Fibroblast of upper back skin (primary cell): ENCODE measurements at places on chromosomes 2 and 18.

DNA sequence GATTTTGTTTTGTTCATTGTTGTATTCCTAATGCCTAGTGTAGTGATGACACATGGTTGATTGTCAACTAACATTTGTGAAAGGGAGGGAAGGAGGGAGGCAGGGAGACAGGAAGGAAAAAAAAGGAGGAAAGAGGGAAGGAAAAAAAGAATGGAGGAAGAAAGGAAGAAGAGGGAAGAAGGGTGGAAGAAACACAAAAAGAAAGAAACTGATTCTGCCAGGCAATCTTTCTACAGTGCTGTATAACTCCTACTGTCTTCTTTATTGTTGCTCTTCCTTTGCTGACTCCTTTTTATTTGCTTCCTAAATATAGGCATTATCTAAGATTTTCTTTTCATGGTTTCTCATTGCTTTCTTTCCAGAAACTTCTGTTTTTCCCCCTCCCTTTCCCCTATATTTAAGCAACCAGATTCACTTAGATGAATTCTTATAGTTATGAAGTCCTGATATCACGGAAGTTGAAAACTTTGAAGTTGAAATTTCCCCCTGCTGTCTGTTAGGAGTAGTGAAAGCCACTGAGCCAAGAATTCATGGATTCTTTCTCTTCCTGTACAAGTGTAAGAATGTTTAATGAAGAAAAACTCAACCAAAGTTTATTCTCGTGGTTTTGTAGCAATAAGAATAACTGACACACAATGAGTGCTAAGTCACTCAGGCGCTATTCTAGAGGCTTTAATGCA lies 305.1 kb upstream of the FSHR start:
- no peak for DNase-seq

DNA sequence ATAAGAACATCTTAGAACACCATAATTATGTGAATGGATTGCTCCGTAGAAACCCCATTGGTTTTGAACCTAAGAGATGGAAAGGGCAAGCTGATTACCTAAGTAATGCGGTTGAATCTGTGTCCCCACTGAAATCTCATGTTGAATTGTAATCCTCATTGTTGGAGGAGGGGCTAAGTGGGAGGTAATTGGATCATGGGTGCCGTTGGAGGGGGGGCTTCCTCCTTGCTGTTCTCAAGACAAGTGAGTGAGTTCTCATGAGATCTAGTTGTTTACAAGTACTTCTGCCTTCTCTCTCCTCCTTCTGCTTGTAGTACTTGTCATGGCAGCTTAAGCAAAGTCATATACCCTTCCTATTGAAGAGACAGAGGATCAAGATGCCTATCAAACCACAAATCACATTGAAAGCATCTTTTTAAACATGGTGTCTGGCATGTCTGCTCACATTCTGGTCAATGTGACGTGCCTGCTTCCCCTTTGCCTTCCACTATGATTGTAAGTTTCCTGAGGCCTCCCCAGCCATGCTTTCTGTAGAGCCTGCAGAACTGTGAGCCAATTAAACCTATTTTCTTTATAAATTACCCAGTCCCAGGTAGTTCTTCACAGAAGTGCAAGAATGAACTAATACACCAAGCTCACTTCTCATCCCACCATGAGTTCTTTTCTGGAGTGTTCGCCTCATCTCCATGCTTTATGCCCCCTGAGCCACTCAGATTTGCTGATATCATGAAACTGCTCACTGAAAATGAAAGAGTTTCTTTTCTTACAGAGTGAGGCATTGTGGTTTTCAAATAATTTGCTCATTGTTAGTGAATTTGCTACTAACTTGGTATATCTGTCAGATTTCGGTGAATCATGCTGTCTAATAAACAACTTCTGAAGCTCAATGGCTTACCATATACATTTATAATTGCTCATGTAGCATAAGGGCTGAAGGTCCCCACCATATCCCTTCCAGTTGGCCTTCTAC lies 23.6 kb downstream of the KCNE4 start:
- DNase-seq, result peak; percentile 64

GRCh38 chr2:238169708-238170251 lies 11.0 kb downstream of the ERFE start:
- peak; percentile 99 for DNase-seq

- DNase-seq, result no peak
These were observed 76.1 kb downstream of the SMIM21 start for GRCh38 chr18:75351409-75351808.

DNA sequence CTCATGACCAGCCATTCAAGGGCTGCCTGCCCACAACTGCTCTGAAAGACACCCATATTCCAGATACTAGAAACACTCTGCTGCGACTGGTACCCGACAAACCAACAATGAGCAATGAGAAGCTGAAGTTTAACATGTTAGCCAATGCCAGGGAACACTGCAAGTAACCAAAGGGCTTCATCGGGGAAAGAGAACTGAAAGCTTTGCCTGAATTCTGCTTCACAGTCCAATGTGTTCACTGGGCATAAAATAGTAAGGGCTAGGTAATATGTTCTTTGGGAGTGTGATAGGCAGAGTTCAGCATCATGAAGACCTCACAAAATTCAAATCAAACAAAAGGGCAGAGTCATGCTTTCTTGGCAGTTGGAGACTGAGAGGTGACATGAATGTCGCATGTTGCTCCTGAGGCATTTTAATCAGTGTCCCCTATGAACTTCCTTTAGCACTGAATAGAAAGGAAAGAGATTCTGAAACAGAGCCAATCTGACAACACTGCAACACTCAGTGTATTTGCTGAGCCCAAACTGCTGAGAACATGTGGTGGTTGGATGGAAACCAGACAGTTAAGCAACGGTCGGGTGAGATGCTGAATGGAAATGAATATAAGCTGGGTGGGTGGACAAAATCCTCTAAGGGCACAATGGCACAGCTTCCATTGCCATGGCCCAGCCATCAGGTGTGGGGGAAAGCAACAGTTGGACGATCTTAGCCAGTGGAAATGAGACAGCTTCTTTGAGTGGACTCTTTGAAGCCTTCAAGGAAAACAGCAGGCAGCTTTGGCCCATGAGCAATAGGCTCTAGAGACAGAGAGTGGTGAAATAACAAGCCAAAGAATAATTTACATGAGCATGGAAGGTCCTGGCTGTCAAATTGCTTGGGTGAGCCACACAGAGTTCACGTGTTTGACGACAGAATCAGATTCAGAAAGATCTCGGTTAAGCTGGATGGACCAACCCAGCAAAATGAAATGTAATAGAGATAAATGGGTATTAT lies 277.5 kb downstream of the AFF3 start:
- DNase-seq, result peak; percentile 75

DNA sequence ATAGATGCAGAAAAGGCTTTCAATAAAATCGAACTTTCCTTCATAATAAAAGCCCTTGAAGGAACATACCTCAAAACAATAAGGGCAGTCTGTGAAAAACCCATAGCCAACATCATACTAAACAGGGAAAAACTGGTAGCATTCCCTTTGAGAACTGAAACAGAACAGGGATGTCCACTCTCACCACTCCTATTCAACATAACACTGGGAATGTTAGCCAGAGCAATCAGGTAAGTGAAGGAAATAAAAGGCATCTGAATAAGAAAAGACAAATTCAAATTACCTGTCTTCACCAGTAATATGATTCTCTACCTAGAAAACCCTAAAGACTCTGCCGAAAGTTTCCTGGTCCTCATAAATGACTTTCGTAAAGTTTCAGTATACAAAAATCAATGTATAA lies 861.0 kb upstream of the VRK2 start:
- DNase-seq, result no peak

GRCh38 chr2:83960371-83960770 lies 498.7 kb downstream of the SUCLG1 start:
- DNase-seq, result no peak

DNA sequence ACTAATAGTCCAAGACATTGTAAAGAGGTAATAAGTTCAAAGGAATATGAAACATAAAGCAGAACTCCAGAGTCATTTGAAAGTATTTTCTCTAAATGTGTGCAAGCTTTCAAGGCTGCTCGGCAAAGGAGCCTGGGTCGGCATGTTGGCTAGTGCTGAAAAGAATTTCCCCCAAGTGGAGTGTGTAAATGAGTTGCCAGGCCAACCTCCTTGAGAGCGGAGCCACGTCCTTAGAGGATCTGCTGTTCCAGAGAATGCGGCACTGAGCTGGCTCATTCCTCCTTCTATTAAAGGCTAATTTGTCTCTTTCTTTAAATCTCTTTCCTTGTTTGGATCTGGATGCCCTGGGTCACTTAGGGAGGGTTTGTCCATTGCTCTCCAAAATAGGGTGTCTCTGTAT lies 127.5 kb downstream of the RDH14 start:
- peak; percentile 50 for DNase-seq

DNA sequence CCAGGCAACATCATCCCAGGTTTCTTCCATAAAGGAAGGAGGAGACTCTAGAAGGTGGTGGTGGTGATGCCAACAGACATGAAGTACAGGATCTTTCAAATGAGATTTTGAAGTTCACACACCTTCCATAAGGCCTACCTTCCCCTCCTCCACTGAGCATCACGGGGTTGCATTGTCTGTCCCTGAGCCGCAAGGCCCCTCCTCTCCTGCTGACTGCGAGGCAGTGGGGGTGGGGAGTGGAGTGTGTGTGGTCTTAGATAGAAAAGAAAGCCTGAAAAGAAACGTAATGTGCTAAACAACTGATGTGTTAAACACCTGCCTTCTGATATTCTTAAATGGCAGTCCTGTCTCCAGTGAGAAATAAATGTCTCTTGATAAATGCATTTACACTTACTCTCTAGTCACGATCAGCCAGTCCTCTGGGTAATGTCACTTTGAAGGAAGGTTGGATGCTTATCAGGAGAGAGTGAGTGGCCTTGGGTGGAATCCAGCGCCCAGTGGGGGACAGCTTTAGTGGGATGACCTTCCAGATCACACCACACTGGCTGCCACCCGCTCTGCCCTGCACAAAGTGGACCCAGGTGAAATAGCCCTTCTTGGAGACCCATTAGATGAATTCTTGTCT lies 5.5 kb upstream of the SCYGR5 start:
- no peak for DNase-seq

DNA sequence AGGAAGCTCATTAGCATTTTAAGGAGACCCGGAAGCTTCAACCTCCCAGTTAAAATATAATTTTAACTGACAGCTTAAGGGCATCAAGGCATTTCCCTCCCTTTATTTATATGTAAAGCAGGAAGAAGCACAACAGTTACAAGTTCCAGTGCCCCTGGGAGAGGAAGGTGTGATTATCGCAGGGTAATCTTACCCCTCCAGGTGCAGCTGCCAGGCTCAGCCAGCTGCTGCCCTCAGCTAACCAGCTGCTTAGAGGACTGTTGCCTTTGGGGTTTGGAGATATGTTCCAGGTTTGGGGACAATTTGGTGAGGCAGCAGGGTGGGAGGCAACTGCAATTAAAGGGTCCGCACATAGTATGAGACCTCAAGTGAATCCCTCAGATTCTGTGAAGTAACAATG lies 55.3 kb upstream of the SETBP1 start:
- no peak for DNase-seq

GRCh38 chr18:43886341-43886740 lies 609.1 kb upstream of the SYT4 start:
- no peak for DNase-seq

DNA sequence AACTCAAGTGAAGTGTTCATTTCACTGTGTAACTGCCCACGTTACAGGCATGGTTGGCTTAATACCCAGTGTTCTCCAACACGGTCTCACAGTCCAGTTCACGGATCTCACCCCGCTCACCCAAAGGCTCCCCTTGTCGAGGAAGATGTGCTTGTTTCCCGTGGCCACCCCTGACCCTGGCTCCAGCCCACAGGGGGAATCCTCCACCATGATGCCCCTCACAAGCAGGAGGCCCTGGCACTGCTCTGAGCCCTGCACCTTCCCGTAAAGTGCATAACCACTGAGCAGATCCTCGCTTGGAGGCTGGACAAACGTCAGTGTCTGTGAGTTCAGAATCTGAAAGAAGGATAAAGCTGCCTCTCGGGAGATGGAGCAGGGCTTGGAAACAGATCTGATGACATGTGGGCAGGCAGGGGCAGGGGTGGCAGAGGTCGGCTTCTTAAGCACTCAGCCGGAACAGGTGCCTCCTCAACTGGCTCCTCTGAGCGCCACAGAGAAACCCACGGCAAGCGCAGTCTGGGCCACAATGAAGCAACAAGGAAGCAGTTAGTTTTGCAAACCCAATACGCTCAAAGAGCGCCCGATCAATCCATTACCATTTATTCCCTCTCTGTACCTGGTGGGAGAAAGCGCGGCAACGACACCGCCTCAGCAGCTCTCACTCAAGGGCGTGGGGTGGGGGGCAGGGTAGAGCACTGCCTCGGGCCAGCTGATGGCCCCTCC lies 17.6 kb downstream of the HDAC4 start:
- DNase-seq, result no peak

DNA sequence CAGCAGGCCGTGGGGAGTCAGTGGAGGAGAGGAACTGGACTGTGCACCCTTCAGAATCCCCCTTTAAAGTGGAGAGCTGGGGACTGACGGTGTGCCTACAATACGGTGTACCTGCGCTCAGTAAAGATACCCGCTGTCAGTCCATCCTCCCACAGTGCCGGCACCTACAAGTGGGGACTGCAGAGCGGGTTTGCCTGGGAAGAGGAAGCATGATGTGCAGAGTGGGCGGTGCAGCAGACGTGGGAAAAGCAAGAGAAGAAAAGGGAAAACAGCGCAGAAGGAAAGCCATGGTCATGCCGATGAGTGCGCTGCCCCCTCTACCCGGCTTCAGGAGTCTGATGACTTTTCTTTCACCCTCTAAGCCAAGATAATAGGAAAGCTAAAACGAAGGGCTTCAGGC lies 148.0 kb downstream of the TPO start:
- no peak for DNase-seq

- DNase-seq, result no peak
These were observed 68.3 kb downstream of the VWA3B start for GRCh38 chr2:98155291-98155690.

DNA sequence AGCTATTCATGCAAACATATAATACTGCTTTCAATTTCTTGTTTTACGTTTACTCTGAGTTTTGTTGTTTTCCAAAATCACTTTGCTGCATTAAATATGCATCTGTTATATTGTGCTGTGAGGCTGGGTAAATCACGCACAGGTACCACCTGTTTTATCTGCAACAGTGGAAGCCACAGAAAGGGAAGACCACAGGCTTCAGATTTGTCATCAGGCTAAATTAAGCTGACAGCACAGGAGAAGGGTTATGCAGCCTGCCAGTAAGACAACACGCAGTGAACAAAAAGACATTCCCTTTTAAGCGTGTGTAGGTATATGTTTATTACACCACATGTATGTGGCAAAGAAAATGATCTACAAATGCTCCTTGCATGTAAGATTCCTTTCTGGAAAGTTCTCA lies 38.2 kb downstream of the ZNF516 start:
- DNase-seq, result no peak

DNA sequence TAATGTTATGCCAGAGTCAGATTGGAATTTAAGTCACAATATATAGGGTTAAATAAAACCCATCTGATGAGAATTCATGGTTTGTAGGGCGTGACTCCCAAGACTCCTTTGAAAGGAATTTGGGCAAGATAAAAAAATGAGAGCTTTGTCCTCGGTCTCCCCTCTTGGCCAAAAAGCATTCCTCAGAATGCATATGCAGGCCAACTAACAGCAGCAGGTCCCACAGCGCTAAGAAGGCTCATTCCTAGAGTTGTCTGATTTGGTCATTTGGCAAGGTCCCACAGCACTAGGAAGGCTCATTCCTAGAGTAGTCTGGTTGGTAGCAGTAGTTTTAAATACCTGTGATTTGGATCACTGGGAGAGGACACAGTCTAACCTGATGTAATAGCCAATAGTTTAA lies 106.3 kb upstream of the B3GNT2 start:
- DNase-seq, result peak; percentile 14
